ENCODE measurements at places on chromosomes 7 and 10. TPM values are rescaled to one million over a fixed set of nuclear protein-coding genes. Genes with fewer than 3 reads are reported as not detected.

The MRPS33 gene
- 74.6 TPM for total RNA-seq

The UCN3 gene
- 3.4 TPM for total RNA-seq

The CTTNBP2 gene
- total RNA-seq, result 36.9 TPM

The ANKRD2 gene
- total RNA-seq, result not detected

The LRRC18 gene
- total RNA-seq, result not detected

The DBNL gene
- total RNA-seq, result 62.8 TPM

The PRXL2A gene
- total RNA-seq, result 89.2 TPM

The HOGA1 gene
- total RNA-seq, result 0.57 TPM

The FOXI2 gene
- total RNA-seq, result 4.8 TPM
